ENCODE measurements at places on chromosomes 2 and 18. TPM values are rescaled to one million over a fixed set of nuclear protein-coding genes. Genes with fewer than 3 reads are reported as not detected.

CCDC121 gene
- total RNA-seq: 1.2 TPM

CROCC2 gene
- total RNA-seq: not detected

POTEJ gene
- not detected for total RNA-seq

CCDC138 gene
- 14.8 TPM for total RNA-seq

TRIB2 gene
- total RNA-seq: 15.1 TPM

EMILIN1 gene
- total RNA-seq: 0.45 TPM

RIT2 gene
- total RNA-seq: not detected

SLC14A1 gene
- 44.9 TPM for total RNA-seq

MSH2 gene
- 53.8 TPM for total RNA-seq

DSC3 gene
- total RNA-seq: 0.11 TPM

COLEC11 gene
- 0.72 TPM for total RNA-seq

ASXL3 gene
- 0.13 TPM for total RNA-seq

ALPP gene
- total RNA-seq: not detected

C2orf72 gene
- 3.0 TPM for total RNA-seq

LYG1 gene
- total RNA-seq: 0.17 TPM

SKOR2 gene
- total RNA-seq: not detected

FLACC1 gene
- 1.9 TPM for total RNA-seq

CD8B2 gene
- not detected for total RNA-seq

COL6A3 gene
- 254 TPM for total RNA-seq

METAP1D gene
- total RNA-seq: 9.5 TPM

DTNA gene
- total RNA-seq: 15.8 TPM

FARP2 gene
- total RNA-seq: 29.7 TPM

KLF7 gene
- 28.9 TPM for total RNA-seq

MYO1B gene
- total RNA-seq: 93.6 TPM

Data from HT1080 (cell line).